Dermis blood vessel endothelial cell (primary cell): ENCODE measurements at places on chromosomes 11 and 22. TPM values are rescaled to one million over a fixed set of nuclear protein-coding genes. Genes with fewer than 3 reads are reported as not detected.
A peak's percentile ranks its signal among the peaks of the same experiment; 100 is the strongest.

SCUBE2 gene
- total RNA-seq, result 3.5 and 3.9 TPM in 2 replicates

DNA sequence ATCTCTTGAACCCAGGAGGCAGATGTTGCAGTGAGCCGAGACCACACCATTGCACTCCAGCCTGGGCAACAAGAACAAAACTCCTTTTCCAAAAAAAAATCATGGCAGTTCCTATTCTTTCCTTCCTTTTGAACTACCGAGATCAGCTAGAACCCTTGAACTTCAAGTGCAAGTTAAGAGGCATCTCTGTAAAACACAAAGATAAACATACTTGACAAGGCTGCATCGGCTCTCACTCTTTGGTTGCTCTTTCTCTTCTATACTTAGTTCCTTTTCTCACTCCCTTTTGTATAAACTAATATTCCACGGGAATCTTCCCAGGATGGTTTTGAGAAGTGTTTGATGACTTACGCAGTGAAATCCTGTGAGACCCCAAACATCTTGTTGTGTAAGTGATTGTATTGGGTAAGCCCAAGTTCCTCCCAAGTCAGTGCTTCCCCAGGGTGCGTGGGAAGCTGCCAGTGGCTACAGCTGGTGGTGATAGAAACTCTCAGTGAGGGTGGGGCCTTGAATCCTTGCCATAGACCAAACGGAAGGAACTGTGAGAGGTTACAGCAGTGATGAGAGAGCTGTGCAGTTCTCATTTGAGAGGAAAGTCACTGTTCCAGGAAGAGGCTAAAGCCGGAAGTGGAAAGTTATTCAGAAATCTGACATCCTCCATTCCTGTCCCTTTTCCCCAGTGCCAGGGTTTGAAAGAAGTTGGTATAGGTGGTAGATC lies 24.1 kb upstream of the CDC42EP2 start:
- peak; percentile 86 for DNase-seq

DNA sequence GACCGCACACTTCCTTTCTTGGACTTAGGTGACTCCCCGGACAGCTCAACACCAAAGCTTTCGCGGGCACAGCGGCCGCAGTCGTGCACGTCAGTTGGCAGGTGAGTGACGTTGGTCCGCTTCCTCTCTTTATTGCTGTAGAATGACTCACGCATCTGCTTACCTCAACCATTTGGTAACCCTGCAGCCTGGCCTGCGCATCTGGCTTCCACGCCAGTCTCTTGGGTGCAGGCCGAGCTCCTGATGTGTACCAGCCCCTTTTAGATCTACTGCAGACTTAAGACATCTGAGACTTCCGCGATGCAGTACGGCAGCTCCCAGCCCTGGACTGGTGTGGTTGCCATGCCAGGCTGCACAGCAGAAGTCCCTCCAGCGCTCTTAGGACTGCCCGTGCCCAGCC lies 12.4 kb upstream of the TRMU start:
- DNase-seq, result no peak

E2F8 gene
- total RNA-seq, result 1.0 and 3.4 TPM in 2 replicates

APOL4 gene
- 2.4 and 3.1 TPM in 2 replicates for total RNA-seq

CELSR1 gene
- total RNA-seq, result 28.2 and 45.6 TPM in 2 replicates

SMC1B gene
- not detected in 2 replicates for total RNA-seq

TP53AIP1 gene
- total RNA-seq, result not detected in 2 replicates

GRCh38 chr11:60830478-60831142 lies 11.3 kb upstream of the CCDC86 start:
- DNase-seq, result no peak

- no peak for DNase-seq
Measured at GRCh38 chr11:73225001-73225686, 7.1 kb downstream of the P2RY2 start.

DGCR6 gene
- 0.33 and 3.9 TPM in 2 replicates for total RNA-seq

DNA sequence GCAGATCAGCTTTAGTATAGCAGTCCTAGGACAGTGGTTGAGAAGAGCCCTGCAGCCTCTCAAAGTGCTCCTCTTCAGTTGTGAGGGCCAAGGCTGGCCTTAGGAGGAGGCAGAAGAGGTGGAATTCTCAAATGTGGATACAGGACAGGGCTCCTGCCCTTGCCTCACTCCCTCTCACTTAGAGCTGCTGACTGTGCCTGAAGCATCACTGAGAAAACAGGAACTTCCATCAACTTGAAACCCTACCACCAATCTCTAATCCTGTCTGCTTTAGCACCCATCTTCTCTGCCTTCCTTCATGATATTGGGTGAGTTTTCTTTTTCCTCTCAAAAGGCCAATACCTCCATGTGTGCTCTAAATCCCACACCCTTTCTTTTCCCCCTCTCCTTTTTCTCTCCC lies 14.4 kb upstream of the UCP3 start:
- DNase-seq, result no peak

DNA sequence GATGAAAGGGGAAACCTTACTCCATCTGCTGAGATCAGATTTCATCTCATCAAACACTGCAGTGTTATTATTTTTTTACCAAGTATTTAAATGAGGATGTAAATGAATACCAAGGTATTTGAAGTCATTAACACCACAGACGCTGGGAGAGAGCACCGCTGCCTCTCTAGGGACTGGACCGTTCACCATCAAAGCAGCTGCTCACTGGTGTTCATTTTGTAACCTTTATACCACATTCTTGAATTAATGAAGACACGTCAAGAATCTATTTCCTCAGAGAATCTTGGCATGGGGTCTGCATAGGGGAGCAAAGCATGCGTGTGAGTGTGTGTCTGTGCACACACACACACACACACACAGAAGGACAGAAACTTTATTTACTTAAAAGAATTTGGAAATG lies 15.6 kb downstream of the SIAE start:
- no peak for DNase-seq

- no peak for DNase-seq
Measured at GRCh38 chr11:69903211-69903610, 84.0 kb upstream of the FGF3 start.

- DNase-seq, result no peak
Measured at GRCh38 chr22:43627485-43628213, 184.5 kb downstream of the EFCAB6 start.

- no peak for DNase-seq
Measured at GRCh38 chr11:1119604-1120146, 38.1 kb upstream of the MUC5AC start.

VWCE gene
- total RNA-seq, result 6.8 and 8.8 TPM in 2 replicates

IL10RA gene
- 0.09 TPM in 1 of 2 replicates, not detected in the other for total RNA-seq

- no peak for DNase-seq
Measured at GRCh38 chr11:7651700-7652099, 21.6 kb downstream of the CYB5R2 start.

MIAT gene
- total RNA-seq, result 0.19 and 0.34 TPM in 2 replicates

OOSP2 gene
- not detected in 2 replicates for total RNA-seq

GRM5 gene
- under 0.01 TPM in 1 of 2 replicates, not detected in the other for total RNA-seq

- DNase-seq, result no peak
Measured at GRCh38 chr11:47425611-47426010, 628 bp downstream of the PSMC3 start.

DNA sequence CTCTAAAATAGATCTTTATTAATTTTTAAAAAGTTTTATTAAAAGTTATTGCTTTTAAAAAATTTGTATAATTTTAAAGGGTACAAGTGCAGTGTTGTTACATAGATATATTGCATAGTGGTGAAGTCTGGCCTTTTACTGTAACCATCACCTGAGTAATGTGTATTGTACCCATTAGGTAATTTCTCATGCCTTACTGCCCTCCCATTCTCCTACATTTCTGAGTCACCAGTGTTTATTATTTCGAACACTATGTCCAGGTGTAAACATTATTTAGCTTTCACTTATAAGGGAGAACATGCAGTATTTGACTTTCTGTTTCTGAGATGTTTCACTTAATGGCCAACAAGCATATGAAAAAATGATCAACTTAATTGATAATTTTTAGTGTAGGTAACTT lies 2.3 kb downstream of the OR51G1 start:
- DNase-seq, result no peak

GRCh38 chr11:114036147-114036811 lies 23.2 kb upstream of the ZBTB16 start:
- DNase-seq, result peak; percentile 89

- DNase-seq, result no peak
Measured at GRCh38 chr11:85955531-85955930, 100.3 kb downstream of the CCDC83 start.

GRCh38 chr11:125933030-125933813 lies 12.6 kb upstream of the VSIG10L2 start:
- DNase-seq, result no peak

- no peak for DNase-seq
Measured at GRCh38 chr11:132430429-132431062, 1060.1 kb downstream of the NTM start.

GRCh38 chr22:31091106-31091975 lies 10.2 kb downstream of the SMTN start:
- no peak for DNase-seq

DNA sequence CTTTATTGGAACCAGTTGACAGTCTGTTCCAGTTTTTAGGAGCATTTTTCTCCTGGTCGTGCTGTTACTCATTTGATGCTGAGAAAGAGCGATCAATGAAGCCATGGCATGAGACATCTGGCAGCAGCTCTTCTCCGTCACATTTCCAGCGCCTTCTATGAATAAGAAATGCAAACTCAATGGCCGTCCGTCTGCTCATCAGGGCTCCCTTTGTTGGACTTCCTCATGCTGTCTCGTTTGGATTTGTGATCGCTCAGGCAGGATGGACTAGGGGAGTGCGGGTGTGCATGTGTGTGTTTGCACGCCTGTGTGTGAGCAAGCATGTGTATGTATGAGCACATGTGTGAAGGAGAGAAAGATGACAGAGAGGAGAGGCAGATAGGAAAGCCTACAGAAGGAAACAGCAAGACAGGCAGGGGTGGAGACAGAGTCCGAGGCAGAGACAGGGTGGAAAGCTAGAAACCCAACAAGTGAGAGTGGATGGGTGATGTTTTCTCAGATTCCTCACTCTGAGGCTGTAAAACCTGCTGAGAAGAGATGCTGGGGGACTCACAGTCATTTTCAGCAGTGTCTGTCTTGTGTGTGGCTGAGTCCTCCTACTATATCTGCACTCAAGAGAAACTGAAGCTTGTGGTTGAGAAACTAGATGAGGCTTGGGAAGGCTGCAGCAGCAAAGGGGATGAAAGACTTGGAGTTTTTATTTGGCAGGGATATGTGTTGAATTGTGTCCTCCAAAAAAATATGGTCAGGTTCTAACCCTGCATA lies 56.0 kb upstream of the CLMP start:
- DNase-seq, result no peak

FAM180B gene
- total RNA-seq, result not detected in 2 replicates

- DNase-seq, result peak; percentile 76
Measured at GRCh38 chr11:76810151-76810853, 27.1 kb downstream of the TSKU start.

TMEM109 gene
- 63.6 and 114 TPM in 2 replicates for total RNA-seq

JHY gene
- total RNA-seq, result 0.47 and 0.51 TPM in 2 replicates

- DNase-seq, result no peak
Measured at GRCh38 chr11:79561496-79561895, 120.7 kb upstream of the TENM4 start.

GRCh38 chr11:102843489-102843888 lies at the start of gene MMP3:
MMP3 (minus strand) TSS chr11:102843609; CDS start chr11:102843546, 63 bp downstream.
- no peak for DNase-seq

TRPM5 gene
- total RNA-seq, result not detected in 2 replicates

UBE2L6 gene
- 37.4 and 41.5 TPM in 2 replicates for total RNA-seq

RBMXL2 gene
- not detected in 2 replicates for total RNA-seq

GRCh38 chr22:45603619-45604018 lies 68.0 kb upstream of the ATXN10 start:
- no peak for DNase-seq

GRCh38 chr22:44529827-44530523 lies 31.9 kb upstream of the RTL6 start:
- DNase-seq, result no peak

GRCh38 chr11:75743711-75744563 lies 24.6 kb upstream of the DGAT2 start:
- DNase-seq, result no peak

DNA sequence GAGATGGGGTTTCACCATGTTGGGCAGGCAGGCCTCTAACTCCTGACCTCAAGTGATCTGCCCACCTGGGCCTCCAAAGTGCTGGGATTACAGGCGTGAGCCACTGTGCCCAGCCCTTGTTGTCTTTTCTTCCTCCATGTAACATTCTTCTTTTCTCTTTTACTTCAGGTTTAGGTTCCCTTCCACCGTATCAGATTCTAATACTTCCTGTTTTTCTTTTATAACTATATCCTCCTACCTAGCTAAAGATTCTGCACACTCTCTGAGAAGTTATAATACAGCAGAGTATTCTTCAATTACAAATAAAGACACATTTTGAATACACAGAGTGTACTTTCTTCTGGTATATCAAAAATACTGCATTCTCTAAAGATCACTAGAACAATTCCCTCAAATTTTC lies 33.2 kb upstream of the GAB2 start:
- DNase-seq, result no peak

DNA sequence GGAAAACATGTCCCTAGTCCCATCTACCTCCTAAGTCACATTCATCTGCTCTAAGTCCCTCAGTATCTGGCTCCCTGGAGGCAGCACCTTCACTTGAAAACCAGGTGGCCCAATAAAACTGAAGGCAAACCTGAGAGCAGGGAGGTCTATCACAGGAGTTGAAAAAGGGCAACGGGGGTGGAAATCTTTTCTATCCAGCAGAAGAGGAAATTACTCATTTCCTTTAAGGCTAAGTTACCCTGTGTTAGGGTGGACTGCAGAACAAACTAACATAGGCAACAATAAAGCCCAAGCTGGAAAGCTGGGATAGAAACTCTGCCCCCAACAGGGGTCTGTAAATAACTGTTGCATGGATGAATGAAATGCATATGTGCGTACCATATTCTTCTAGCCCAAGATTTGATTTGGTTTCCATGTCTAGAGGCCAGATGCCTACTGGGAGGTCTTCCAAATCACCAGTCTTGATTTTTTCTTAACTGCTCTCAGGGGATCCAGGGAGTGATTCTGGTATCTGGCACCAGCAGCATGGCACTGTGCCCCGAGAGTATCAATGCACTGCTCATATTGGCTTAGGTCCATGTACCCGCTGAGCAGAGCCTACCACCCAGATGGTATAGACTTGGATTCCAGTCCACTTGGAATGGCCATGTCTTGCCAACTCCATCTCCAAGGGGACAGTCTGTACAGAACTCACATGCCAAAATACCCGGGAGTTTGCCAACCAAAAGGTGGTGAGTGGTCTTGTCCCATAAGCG lies 350.0 kb upstream of the NCAM1 start:
- peak; percentile 72 for DNase-seq
